PC-9 (cell line): ENCODE measurements at places on chromosomes 11 and 22.

DNA sequence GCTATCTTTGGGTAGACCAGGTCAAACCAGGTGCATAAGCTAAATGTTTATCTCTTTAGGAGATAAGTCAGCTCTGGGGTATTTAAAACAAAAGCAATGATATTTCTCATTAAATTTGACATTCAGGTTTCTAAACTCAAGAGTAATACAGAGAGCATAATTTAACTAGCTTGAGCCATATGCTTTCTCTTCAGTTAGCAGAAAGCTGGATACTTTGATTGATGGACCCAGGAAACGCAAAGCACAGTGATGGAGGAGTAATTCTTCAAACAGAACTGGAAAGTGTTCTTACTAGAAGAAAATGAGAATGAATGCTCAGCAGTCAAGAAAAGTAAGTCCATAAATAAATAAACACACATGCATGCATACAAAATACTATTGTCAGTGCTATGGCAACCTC, 885.7 kb upstream of the RAG2 start:
- no peaks in the 10 kb centered on the region for H3K4me1 ChIP-seq
- H3K27ac ChIP-seq, result no peak overlapping the region
- H3K27me3 ChIP-seq, result no peaks in the 10 kb centered on the region
- H3K36me3 ChIP-seq, result no peaks in the 10 kb centered on the region
- no peak overlapping the region for H3K4me3 ChIP-seq
- DNase-seq, result no peak

GRCh38 chr22:46640293-46641055, 20.3 kb downstream of the GRAMD4 start:
- H3K27me3 ChIP-seq, result no peaks in the 10 kb centered on the region
- H3K4me3 ChIP-seq, result no peak overlapping the region
- H3K27ac ChIP-seq, result no peak overlapping the region
- H3K4me1 ChIP-seq, result no peaks in the 10 kb centered on the region

DNA sequence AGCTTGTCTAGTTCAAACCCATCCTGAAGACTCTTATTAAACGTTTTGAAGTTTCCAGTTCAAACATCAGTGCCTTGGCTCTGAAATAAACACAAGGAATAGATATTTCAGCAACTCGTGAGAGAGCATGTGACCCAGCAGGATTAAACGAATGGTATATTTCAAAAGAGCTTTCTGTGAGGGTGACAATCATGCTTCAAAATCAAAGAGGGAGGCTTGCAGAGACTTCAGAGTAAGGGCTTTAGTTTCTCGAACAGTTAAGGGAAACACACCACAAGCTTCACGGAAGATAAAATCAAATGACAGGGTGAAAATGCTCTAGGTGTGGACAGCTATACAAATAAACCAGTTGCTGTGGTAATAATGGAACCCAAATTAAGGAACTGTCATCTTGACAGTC, 1.4 kb downstream of the HPS4 start:
- no peaks in the 10 kb centered on the region for H3K27me3 ChIP-seq
- no peak for DNase-seq
- no peak overlapping the region for H3K4me3 ChIP-seq
- peaks cover 23% of the 10 kb centered on the region for H3K4me1 ChIP-seq
- H3K36me3 ChIP-seq, result no peaks in the 10 kb centered on the region
- no peak overlapping the region for H3K27ac ChIP-seq

- DNase-seq, result no peak
- H3K4me3 ChIP-seq, result no peak overlapping the region
- H3K27me3 ChIP-seq, result no peaks in the 10 kb centered on the region
- no peaks in the 10 kb centered on the region for H3K36me3 ChIP-seq
These were observed 34.5 kb upstream of the PDGFB start for GRCh38 chr22:39279170-39279850.

DNA sequence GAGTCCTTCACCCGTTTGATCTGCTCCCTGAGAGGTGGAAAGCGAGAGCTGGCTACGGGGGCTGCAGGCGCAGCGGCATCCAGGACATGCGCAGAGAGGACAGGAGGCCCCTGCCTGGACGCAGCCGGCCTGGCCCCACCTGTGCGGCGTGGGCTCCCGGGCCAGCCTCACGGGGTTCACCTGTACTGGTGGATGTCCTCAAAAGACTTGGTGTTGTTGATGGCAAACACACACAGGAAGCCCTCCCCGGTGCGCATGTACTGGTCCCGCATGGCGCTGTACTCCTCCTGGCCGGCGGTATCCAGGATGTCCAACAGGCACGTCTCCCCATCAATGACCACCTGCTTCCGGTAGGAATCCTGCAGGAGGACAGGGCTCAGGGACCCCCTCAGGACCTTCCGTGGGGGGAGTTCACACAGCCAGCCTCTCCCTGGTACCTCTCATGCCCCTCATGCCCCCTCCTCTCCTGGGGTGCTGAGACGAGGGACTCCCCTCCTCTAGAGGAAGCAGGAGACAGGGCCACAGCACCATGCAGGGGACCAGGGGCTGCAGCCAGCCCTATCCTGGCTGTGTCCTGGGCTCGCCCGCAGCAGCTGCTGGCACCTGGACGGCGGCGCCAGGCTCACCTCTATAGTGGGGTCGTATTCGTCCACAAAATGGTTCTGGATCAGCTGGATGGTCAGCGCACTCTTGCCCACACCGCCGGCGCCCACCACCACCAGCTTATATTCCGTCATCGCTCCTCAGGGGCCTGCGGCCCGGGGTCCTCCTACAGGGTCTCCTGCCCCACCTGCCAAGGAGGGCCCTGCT, 1.6 kb downstream of the HRAS start:
- H3K4me3 ChIP-seq, result peak overlapping the region; percentile 89; the same call in 1 of the 2 replicates
- H3K36me3 ChIP-seq, result no peaks in the 10 kb centered on the region
- H3K4me1 ChIP-seq, result no peaks in the 10 kb centered on the region
- no peak for DNase-seq

DNA sequence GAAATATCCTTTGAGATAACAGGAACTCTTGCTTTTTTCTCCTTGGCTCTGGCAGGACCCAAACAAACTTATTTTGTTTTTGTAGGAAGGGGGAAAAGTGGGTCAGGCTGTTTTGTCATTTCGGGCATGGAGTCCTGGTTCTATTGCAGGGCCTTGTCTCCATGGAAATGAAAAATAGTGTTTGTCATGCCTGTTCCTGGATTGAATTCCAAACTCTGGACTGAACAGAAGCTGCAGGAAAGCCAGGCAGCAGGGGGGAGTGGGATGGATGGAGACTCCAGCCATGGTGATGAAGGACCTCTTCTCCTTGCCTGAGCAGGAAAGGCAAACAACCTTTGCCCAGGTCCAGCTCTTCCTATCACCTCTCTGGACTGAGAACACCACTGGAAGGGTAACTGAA, 87.0 kb downstream of the SCN3B start:
- H3K4me1 ChIP-seq, result no peaks in the 10 kb centered on the region
- H3K27me3 ChIP-seq, result no peaks in the 10 kb centered on the region
- DNase-seq, result no peak
- H3K27ac ChIP-seq, result no peak overlapping the region

- no peak overlapping the region for H3K4me3 ChIP-seq
- DNase-seq, result no peak
- peaks cover 35% of the 10 kb centered on the region for H3K4me1 ChIP-seq
- 0 out of 2 replicates have a peak overlapping the region, but pooled peaks have one; percentile 36 for H3K27ac ChIP-seq
These were observed 33.5 kb downstream of the CLMP start for GRCh38 chr11:123161376-123162030.

DNA sequence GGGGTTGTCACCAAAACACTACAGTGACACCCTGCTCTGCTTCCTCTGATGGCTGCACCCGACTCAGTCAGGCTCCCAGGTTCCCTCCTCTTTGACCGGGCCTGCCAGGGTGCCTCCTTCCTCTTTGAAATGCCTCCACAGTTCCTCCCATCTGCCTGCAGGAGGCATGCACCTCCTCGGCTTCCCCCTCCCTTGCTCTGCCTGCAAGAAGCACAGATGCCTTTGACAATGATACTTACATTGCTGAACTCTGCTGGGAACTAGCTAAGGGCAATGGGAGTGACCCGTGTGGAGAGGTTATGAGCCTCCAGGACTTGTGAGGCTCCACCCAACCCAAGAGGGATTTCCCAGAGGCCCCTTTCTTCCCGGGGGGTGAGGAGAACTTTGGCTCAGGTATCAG, 674.1 kb downstream of the OPCML start:
- H3K4me1 ChIP-seq, result no peaks in the 10 kb centered on the region
- H3K27me3 ChIP-seq, result peaks cover 49% of the 10 kb centered on the region

DNA sequence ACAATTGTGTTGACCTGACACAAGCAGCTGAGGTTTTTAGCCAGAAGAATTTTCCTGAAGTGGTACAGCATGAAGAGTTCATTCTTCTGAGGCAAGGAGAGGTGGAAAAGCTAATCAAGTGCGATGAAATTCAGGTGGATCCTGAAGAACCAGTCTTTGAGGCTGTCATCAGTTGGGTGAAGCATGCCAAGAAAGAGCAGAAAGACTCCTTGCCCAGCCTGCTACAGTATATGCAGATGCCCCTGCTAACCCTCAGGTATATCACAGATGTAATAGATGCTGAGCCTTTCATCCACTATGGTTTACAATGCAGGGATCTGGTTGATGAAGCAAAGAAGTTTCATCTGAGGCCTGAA, 12.9 kb upstream of the SCARF2 start:
- DNase-seq, result no peak
- H3K27ac ChIP-seq, result no peak overlapping the region
- H3K4me1 ChIP-seq, result no peaks in the 10 kb centered on the region
- no peaks in the 10 kb centered on the region for H3K27me3 ChIP-seq
- no peak overlapping the region for H3K4me3 ChIP-seq

GRCh38 chr11:44150401-44150800, 54.9 kb downstream of the EXT2 start:
- H3K27me3 ChIP-seq, result no peaks in the 10 kb centered on the region
- H3K36me3 ChIP-seq, result 0 out of 2 replicates have a peak, but pooled peaks cover 5% of the 10 kb centered on the region
- H3K4me1 ChIP-seq, result peaks cover 5% of the 10 kb centered on the region
- H3K27ac ChIP-seq, result no peak overlapping the region
- DNase-seq, result no peak

DNA sequence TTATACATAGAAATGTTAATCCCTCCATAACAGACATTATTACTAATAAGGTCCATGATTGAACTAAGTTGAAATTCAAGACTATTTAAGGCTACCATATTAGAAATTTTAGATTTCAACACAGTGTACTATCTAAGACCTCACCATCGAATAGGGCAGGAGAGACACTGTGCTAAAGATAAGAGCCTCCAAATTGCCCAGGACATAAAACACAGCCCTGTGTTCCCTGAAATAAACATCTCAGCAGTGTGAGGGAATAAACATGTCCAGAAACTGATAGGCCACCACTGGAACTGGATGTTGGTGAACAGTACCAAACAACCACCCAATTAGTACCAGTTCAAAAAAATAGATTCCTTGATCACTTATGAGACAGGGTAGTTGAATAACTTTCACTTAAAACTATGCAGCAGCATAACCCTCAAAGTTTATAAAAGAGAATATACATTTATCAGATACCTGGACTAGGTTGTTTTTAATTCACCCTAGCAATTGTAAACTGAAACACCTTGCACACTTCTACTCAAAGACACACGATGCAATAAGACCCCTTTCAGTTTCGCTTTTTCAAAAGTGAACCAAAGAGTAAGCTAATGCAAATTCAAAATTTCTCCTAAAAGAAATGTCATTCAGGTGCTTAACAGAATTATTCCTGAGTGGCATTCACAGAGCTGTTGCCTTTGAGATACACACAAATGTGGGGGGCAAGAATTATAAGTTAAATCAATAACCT, 34.3 kb downstream of the USP28 start:
- H3K36me3 ChIP-seq, result 0 out of 2 replicates have a peak, but pooled peaks cover 4% of the 10 kb centered on the region
- DNase-seq, result no peak
- H3K4me1 ChIP-seq, result no peaks in the 10 kb centered on the region

- H3K4me3 ChIP-seq, result peak overlapping the region; percentile 82
- DNase-seq, result peak; percentile 73
- no peaks in the 10 kb centered on the region for H3K27me3 ChIP-seq
- H3K27ac ChIP-seq, result no peak overlapping the region
These were observed 1.4 kb upstream of the MAPK11 start for GRCh38 chr22:50271519-50271970.

GRCh38 chr11:44854741-44855492, 95.8 kb downstream of the TP53I11 start:
- no peak for DNase-seq
- 0 out of 2 replicates have a peak, but pooled peaks cover 5% of the 10 kb centered on the region for H3K4me1 ChIP-seq
- H3K27me3 ChIP-seq, result peaks cover 37% of the 10 kb centered on the region
- no peak overlapping the region for H3K4me3 ChIP-seq

- peaks cover 95% of the 10 kb centered on the region for H3K27me3 ChIP-seq
- DNase-seq, result no peak
- H3K4me3 ChIP-seq, result no peak overlapping the region
- H3K27ac ChIP-seq, result no peak overlapping the region
These were observed 376.4 kb downstream of the BRD1 start for GRCh38 chr22:49451070-49451840.

DNA sequence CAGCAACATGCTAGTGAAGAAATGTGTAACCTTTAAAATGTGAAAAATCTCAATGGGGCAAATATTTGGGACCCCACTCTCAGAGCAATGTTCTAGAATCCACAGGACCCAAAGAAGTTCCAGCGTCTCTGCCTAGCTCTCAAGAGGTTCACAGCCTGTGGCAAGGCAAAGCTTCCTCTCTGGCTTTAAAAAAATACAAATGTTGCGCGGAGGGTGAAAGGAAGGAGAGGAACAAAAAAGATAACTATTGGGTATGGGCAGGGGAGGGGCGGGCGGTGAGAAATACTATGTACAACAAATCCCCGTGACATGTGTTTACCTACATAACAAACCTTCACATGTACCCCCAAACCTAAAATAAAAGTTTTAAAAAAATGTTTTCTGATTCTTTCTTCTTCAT, 53.6 kb downstream of the PITPNB start:
- no peak for DNase-seq
- H3K27me3 ChIP-seq, result no peaks in the 10 kb centered on the region
- H3K4me1 ChIP-seq, result peaks cover 26% of the 10 kb centered on the region
- H3K36me3 ChIP-seq, result peaks cover 12% of the 10 kb centered on the region; the same call in 1 of the 2 replicates
- no peak overlapping the region for H3K4me3 ChIP-seq

- H3K36me3 ChIP-seq, result no peaks in the 10 kb centered on the region
- 0 out of 2 replicates have a peak, but pooled peaks cover 1% of the 10 kb centered on the region for H3K4me1 ChIP-seq
- H3K27ac ChIP-seq, result no peak overlapping the region
- no peak for DNase-seq
These were observed 2.5 kb downstream of the LARGE2 start for GRCh38 chr11:45924927-45925326.

GRCh38 chr11:16610738-16611388, 127.6 kb upstream of the C11orf58 start:
- DNase-seq, result no peak
- H3K4me3 ChIP-seq, result no peak overlapping the region
- no peak overlapping the region for H3K27ac ChIP-seq

DNA sequence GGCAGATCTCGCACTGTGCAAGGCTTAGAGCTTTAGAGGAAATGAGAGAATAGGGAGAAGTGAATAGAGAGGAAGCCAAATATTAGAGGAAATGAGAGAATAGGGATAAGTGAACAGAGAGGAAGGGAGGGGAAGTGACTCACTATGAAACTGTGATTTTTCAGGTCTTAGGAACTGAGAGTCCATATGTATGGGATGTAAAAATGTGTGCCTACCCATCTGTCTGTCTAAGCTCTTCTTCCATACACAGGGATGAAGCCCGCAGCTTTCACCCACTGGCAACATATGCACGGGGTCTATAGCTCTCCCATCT, 6.4 kb upstream of the CCDC86 start:
- H3K4me3 ChIP-seq, result no peak overlapping the region
- no peak overlapping the region for H3K27ac ChIP-seq
- H3K36me3 ChIP-seq, result no peaks in the 10 kb centered on the region
- H3K4me1 ChIP-seq, result 0 out of 2 replicates have a peak, but pooled peaks cover 3% of the 10 kb centered on the region
- DNase-seq, result no peak
